Smooth muscle cell of trachea (primary cell): ENCODE measurements at places on chromosomes 1 and 21. TPM values are rescaled to one million over a fixed set of nuclear protein-coding genes. Genes with fewer than 3 reads are reported as not detected.

Gene GPR37L1
- not detected in 2 replicates for total RNA-seq

Gene PEF1
- total RNA-seq: 73.9 and 85.7 TPM in 2 replicates

Gene CFAP141
- not detected in 2 replicates for total RNA-seq

Gene AGRN
- total RNA-seq: 36.4 and 97.3 TPM in 2 replicates

Gene C4BPA
- total RNA-seq: not detected in 2 replicates
